ENCODE measurements at places on chromosomes 7 and 10.

- peak; percentile 3 for DNase-seq
Measured at GRCh38 chr10:20970708-20971107, 73.6 kb upstream of the NEBL start.

DNA sequence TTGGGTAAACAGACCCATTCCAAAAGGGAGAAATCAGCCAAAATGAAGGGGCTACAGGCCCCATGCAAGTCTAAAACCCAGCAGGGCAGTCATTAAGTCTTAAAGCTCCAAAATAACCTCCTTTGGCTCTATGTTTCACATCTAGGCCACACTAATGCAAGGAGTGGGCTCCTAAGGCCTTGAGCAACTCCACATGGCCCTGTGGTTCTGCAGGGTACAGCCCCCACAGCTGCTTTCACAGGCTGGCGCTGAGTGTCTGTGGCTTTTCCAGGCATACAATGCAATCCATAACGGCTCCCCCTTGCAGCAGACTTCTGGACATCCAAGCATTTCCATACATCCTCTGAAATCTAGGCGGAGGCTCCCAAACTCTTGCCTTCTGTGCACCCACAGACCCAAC lies 9.0 kb downstream of the TMEM243 start:
- no peak for DNase-seq

- no peak for DNase-seq
Measured at GRCh38 chr10:46064269-46064817, 18.3 kb upstream of the MSMB start.

- peak; percentile 69 for DNase-seq
Measured at GRCh38 chr7:101817471-101818286, at the start of gene CUX1. CUX1 (plus strand) TSS chr7:101817626; CDS start chr7:101817640, 14 bp downstream.

DNA sequence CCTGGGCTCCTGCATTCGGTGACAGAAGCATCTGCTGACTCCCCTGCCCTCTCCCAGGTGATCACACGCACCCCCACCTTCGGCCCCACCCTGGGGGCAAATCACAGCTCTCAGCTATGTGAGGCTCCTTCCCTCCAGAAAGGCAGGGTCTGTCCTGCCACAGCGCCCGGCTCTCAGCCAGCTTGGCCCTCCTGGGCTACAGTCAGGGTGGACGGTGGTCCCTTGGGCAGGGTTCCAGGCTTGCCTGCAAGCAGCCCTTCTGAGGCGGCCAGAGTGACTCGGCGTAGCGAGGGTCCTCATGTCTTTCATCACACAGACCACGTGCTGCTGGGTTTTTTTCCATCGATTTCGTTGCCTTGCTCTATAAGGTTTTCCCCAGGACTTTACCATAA lies 53.6 kb upstream of the EBF3 start:
- DNase-seq = no peak

- no peak for DNase-seq
Measured at GRCh38 chr7:90551036-90551435, 45.1 kb upstream of the CDK14 start.

GRCh38 chr7:111919631-111920179 lies 286.5 kb downstream of the DOCK4 start:
- DNase-seq = peak; percentile 71

DNA sequence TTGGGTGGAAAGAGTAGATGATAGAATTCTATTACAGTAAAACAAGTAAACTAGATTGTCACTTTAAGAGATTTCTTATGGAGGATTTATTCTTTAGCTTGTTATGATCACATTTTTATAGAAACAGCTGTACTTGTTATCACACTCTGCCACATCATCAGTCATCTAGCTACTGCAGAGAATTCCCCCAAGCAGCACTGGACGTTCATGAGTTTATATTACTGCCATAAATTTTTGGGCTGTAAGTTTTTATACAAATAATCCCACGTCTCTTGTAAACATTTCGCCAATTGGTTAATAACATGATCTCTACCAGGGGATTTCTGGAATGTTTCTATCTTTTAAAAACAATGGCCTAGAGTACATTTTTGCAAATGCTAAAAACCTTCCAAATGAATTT lies 238.8 kb downstream of the POLR1F start:
- DNase-seq = no peak

DNA sequence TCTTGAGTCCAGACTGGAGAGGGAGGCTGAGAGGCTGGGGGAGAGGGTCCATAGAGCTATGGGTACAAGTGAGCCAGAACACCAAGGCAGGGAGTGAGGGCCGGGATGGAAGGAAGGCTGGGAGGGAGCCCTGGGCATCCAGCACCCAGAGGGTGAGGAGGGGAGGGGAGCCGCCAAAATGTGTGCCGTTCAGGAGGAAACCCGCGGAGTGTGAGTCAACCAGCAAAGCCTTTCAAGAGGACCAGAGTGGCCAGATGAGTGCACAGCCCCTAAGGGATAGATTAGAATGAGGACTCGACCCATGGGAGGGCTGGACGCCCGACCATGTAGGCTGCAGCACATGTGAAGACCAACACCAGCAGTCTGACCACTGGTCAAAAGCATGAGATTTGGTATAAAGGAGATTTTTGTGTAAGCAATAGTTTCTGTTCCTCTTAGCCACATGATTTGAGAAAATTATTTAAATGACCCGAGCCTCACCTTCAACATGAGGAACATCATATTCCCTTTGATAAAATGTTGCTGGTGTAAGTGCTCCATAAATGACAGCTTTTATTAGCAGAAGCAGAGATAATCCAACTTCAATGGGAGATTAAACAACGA lies 179.7 kb upstream of the GRB10 start:
- no peak for DNase-seq
